Daoy (cell line): ENCODE measurements at places on chromosomes 6 and 20. TPM values are rescaled to one million over a fixed set of nuclear protein-coding genes. Genes with fewer than 3 reads are reported as not detected.

- peak; percentile 37 for DNase-seq
These were observed 31.4 kb downstream of the IGF2R start for GRCh38 chr6:160000280-160000704.

The CAP2 gene
- 16.1 and 16.4 TPM in 2 replicates for total RNA-seq

DNA sequence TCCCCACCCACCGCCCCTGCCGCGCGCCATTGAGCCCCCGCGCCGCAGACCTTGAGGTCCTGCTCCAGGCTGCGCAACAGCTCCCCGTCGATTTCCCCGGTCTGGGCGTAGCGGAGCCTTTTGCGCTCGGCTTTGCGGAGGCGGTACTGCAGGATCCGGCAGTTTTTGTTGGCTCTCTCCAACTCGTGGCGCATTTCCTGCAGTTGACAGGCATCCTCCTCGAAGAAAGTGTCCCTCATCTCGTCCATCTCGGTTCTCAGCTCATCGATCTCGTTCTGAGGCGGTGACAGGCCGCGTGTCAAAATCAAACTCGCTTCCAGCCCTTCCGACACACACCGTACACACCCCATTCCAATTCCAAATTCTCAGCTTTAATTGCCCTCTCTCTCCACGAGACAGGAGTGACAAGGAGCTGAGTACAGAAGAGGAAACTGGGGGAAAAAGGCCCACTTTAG, 4.3 kb downstream of the MTCL3 start:
- no peak for DNase-seq

GRCh38 chr6:8499540-8499939, 64.2 kb upstream of the SLC35B3 start:
- DNase-seq: peak; percentile 15

DNA sequence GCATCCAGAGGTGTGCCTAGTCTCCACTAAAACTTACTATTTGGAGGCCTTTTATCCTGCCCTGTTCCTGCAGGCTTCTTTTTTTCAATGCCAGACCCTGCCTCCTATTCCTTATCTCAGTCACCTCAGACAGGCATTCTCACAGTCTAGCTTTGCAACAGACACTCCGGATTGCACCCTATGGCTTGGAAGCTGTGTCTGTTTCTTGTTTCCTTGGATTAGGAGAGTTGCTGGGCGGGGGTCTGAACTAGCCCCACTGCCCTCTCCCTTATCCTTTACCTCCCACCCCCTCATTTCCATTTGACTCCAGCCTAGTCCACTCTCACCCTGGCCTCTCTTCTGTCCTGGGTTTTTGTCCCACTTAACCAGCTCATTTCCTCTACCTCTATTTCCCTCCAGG, 228.1 kb upstream of the CITED2 start:
- DNase-seq: no peak
